ENCODE measurements at places on chromosomes 2 and 18.

DNA sequence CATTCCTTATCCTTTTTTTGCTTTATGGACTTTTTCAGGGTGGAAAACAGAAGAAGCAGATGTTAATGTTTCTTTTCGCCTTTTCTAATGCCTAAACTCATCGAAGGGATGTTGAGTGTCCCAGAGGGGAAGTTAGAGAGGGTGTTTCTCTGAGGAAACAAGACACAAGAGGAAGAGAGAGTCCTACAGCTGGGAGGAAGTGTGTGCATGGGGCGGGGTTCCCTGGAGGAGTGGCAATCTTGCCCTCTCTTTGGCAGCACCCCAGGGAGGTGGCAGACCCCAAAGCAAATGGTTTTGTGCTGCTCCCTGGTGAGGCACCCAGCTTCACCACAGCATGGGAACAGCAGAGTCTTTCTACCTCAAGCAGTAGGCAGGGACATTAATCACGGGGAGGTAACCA, 377.6 kb downstream of the RND3 start:
- DNase-seq = no peak

- no peak for DNase-seq
Measured at GRCh38 chr2:147872967-147873366, 28.1 kb downstream of the ACVR2A start.

- peak; percentile 33 for DNase-seq
Measured at GRCh38 chr2:101003278-101003775, 1.2 kb downstream of the RPL31 start.

DNA sequence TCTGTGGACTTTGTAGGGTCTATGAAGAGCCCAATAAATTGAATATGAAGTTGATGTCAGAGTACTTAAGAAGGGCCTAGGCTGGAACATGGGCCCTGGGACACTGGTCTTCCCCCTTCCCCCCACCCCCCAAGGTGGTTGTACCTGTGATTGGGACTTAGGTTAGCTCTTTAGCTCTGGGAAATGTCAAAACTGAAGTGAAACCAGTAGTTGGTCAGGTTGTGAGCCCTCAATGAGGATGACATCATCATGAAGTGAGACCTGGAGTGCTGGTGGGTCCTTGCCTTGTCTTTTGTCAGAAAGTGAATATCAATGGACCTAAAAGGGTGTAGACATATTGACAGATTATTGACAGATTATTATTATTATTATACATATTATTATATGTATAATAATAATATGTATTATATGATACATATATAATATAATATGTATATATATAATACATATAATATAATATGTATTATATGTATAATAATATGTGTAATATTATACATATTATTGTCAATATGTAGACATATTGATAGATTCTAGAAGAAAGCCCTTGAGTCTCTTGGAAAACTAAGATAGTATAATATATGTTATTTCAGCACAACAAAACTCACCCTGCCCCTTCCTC, 5.4 kb downstream of the MARS2 start:
- DNase-seq = no peak

DNA sequence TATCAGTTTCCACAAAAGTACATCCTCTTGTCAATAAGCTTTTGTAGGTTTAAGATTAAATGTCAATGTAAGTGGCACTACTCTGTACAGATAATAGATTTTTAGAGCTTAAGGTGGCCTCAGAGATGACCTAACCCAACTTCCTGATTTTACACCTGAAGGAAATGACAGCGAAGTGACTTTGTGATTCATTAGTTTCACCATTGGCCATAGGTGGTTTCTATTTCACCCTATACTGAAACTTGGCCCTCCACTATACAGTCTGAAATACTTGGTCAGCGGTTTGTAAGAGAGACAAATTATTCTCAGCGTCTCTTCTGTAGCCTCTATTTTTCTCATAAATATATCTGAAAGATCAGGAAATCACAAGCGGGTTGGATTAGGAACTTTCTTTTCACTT, 330.4 kb upstream of the FAM98A start:
- DNase-seq = no peak

- peak; percentile 54 for DNase-seq
Measured at GRCh38 chr2:134178138-134178877, 75.6 kb upstream of the MGAT5 start.

DNA sequence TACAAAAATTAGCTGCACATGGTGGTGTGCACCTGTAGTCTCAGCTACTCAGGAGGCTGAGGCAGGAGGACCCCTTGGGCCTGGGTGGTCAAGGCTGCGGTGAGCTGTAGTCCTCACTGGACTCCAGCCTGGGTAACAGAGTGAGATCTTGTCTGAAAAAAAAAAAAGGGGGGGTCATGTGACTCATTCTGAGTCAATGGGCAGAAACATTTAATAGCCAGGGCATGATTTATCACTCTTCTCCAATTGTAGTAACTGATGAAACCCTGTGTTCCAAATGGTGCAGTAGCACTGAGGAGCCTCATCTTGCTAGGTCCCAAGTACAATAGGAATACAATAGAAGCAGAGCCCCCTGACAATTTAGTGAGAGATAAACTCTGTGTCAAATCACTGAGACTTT, 78.9 kb upstream of the CCDC68 start:
- DNase-seq = peak; percentile 50

- DNase-seq = peak; percentile 34
Measured at GRCh38 chr2:165582409-165582808, 112.9 kb downstream of the CSRNP3 start.

DNA sequence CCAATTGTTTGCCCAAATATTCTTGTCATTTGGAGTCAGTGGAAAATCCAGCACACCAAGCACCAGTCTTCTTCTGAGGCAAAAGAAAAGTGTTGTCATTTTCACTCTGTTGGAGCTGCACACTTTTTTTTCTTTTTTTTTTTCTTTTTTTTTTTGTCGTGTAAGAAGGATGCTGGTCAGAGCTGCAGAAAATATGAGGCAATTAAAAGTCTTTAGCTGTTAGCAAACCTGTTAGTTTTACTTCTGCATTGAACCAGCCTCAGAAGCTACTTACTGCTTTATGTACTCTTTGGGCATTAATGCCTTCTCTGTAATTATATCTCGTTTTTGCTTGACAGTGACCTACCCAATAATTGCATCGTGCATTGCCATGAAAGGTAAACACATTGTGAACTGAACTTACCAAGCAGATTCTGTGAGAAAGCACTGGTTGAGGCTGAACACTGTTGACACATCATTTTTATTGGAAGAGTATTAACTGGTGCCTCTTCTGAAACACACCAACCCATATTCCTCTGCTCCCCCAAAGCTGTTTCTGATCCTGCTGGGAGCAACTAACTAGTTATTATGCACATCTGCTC, 165.4 kb downstream of the CAPN13 start:
- DNase-seq = no peak

DNA sequence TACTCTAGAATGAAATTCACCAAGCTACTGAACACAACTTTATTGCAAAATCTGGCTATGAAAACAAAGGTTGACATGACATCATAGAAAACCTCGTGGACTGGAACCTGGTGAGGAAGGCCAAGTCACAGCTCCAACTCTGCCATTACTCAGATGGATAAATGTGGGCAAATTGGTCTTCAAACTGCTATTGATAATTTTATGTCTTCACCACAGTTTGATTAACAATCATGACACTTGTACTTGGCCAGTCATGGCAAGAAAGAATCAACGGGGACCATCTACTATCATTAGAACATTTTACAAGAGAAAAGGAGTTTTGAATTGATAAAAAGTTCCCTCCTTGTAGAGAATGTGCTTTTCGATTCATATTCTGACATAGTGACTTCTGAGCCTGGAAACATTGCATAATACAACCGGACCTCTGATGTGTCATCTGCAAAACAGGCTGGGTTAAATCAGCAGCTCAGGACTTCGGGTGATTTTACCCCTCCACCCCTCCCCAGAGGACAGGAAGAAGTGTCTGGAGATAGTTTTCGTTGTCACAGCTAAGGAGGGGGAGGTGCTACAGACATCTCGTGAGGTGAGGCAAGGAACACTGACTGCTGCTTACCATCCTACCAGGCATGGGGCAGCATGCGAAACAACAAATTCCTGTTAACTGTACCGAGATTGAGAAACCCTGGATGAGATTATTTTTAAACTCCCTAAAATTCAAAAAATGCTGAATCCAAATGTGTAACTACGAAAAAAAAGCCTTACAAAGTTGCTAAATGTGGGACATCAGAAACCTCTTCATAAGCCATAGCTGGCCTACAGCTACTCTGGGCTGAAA, 8.4 kb downstream of the L3MBTL4 start:
- DNase-seq = peak; percentile 32

- no peak for DNase-seq
Measured at GRCh38 chr18:54130631-54131030, 93.8 kb downstream of the MBD2 start.

GRCh38 chr18:23950644-23951043, 63.9 kb upstream of the TTC39C start:
- no peak for DNase-seq

DNA sequence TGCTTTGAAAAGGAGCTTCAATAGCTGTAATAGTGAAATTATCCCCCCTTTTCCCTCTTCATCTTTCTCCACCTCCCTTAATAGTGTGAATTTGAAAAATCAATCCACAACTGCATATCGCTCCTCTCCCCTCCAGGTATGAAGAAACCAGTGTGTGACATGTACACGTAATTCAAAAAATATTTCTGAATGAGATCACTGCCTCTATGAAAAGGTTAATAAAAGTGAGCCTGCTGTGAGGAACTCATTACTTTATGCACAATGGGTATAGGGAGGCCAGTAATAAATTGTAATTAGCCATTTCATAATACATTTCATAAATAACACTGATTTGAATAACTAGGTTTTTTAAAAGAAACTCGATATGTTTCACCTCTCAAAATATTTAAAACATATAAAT, 209.0 kb upstream of the KYNU start:
- no peak for DNase-seq

GRCh38 chr2:37529830-37530415, 141.5 kb downstream of the CDC42EP3 start:
- no peak for DNase-seq

GRCh38 chr2:54945391-54946219, 104.6 kb downstream of the RTN4 start:
- peak; percentile 89 for DNase-seq

- DNase-seq = no peak
Measured at GRCh38 chr18:46356278-46357033, 252.3 kb downstream of the HAUS1 start.

DNA sequence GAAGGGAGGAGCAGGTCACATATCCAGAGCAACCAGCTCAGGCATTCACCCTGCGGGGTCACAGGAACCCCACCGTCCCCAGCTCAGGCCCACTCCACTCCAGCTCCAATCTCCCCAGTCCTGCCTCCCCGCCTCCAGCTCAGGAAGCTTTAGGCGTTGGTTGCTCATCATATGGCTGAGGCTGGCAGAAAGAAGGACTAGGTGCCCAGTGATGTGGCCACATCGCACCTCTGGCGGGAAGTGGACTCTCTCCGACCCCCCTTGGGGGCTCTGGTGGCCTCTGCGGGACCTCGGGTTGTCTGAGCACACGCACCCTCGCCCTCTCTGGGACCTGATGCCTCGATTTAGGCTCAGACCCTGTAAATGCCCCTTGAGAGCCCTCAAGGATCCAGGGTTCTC, 187.7 kb downstream of the ZFP36L2 start:
- DNase-seq = no peak

- DNase-seq = no peak
Measured at GRCh38 chr18:65750389-65751154, at the start of gene CDH7. Gene CDH7, plus strand, starts transcription at chr18:65751012. Its CDS starts 11,831 bp downstream, at chr18:65762843.

DNA sequence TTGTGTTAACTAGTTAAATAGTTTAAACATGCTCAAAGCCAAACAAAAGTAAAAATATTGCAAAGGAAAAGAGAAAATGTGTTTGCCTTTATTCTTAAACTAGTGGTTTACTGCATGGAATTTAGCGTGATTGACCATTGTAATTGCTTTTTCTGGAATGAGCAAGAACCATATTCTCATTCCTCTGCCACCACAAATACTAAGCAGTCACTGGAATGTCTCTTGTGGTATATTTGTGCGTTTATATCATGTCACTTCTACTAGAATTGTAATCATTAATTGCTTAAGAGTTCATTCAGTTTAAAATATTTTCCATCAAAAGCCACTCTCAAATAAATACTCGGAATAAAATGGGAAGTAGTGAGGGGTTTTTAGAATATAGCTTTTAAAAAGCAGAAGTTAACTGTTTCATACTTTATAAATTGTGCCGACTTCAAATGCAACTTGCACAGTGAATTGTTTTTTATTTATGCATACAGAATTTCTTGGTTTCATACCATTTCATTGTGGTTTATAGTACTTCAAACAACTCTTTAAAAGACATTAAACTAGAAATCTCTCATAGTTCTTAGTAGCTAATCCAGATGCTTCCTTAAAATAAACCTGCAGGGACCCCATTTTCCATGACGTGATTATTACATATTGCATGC, 288.1 kb downstream of the EPHA4 start:
- DNase-seq = peak; percentile 92

- DNase-seq = no peak
Measured at GRCh38 chr2:170530803-170531564, 184.2 kb upstream of the SP5 start.

- DNase-seq = peak; percentile 49
Measured at GRCh38 chr2:191678437-191679100, 633 bp downstream of the NABP1 start.

GRCh38 chr2:43519643-43520221, 76.1 kb downstream of the THADA start:
- peak; percentile 95 for DNase-seq

DNA sequence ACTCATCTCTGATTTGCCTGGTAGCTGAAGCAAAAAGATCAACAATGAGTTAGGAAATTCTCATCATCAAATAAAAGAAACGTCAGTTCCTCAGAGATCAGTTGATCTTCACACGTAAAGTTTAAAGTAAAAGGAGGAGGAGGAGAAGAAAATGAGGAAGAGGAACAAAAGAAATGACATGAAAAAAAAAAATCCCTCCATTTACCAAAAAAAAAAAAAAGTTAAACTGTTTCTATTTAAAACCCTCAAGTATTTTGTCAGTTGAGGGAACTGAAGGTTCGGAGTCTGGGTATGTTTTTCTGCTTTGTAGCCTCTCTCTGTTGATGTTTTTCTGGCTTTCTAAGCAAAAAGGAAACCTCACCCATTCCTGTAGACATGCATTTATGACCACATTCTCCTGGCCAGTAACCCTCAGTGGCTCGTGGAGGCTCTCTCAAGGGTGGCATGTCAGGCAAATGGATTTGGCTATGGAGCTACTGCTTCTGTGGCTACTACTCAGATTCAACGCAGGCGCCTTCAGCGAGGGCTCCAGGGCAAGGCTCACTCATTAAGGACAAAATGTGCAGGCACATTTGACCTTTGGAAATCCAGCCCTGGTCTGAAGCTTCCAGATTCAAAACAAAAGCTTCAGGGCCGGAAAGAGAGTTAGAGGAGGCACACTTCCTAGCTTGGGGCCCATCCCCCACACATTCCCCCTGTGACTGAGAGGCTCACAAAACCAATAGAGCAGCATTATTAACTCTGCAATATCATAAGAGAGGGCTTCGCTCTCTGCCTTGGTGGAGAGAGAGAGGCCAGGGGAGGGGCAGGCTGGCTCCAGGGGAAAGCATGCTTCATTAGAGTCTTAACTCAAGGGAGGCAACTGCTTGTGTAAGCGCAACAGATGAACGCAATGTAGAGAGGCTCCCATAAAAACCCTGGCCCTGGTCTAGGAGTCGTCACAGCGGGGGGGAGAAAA, 22.3 kb downstream of the KLF7 start:
- DNase-seq = peak; percentile 80
